KG1 (cell line): ENCODE measurements at places on chromosomes 16 and 17.

- DNase-seq: no peak
These were observed 804 bp downstream of the TGFB1I1 start for GRCh38 chr16:31472709-31473203.

- DNase-seq: no peak
These were observed 50.8 kb downstream of the ZFHX3 start for GRCh38 chr16:72997141-72997542.

DNA sequence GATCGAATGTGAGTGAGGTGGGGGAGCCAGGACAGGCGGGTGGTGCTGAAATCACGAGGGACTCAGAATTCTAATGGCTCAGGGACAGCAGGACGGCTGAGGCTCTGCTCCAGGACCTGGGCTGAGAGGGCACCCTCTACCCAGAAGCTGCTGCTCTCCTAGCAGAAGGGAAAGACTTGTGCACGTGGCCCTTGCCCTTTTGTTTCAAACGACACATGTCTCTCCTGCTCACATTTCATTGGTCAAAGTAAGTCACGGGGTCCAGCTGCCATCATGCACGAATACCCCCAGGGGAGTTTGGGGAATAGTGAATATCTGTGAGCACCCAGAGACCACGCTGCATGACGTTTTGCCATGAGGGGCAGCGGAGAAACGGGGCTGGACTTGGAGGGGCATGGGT is 73.2 kb downstream of the RTN4RL1 start:
- no peak for DNase-seq

GRCh38 chr16:86930663-86931373 is 352.5 kb downstream of the FOXL1 start:
- no peak for DNase-seq

DNA sequence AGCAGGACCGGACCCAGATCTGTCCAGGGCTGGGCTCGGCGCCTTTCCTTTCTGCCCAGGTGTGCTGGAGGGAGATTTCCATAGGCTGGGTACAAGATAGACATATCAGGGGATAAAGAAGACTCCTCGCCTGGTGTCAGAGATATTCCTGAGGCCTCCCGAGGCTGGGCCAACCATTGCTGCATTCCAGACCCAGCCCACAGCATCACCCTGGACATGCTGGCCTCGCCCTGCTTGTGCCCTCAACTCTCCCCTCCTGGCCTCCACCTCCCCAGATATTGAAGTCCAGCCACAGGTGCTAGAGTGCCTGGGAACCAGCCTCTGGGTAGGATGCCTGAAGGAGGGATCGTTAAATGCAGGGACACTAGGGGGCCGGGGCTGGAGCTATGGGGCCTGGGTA is 2.1 kb downstream of the CD300LG start:
- DNase-seq: no peak

DNA sequence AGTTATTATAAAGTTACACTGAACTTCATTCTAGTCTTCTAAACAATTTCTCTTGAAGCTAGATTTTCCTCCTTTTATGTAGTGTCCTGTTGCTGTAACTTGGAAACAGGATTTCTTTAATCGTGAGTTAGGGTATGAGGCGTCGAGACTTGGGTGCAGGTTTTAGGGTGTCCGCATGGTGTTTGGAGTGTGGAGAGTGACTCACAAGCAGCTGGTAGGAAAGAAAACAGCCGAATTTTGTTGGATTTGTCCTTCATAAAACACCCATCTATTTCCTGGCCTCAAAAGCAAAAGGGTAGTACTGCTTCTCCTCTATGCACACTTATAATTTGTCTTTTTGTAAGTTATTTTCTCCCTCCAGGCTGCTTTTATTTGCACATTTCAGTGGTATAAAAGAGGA is 1.6 kb downstream of the RPTOR start:
- no peak for DNase-seq

GRCh38 chr17:40319651-40320540 is 10.9 kb downstream of the RARA start:
- no peak for DNase-seq
